ENCODE measurements at places on chromosomes 7 and 10.

DNA sequence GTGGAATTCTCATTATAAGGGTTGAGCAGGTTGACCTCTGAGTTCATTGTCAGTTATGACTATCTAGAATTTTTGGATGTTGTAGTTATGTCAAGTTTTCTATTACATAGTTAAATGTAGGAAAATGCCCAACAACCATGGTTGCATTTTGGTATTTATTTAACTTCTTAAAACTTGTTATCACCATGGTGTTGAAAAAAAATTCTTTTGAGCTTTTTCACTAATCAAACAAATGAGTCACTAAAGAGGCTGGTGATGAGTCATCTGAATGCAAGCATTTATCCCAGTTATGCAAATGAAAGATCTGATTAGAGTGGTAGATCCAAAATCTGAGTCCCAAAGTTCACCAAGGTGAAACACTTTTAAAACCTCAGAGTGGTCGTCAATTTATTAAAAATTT is 624.7 kb upstream of the IGFBP3 start:
- DNase-seq: no peak

GRCh38 chr10:106830471-106830870 is 334.0 kb downstream of the SORCS1 start:
- DNase-seq: no peak

DNA sequence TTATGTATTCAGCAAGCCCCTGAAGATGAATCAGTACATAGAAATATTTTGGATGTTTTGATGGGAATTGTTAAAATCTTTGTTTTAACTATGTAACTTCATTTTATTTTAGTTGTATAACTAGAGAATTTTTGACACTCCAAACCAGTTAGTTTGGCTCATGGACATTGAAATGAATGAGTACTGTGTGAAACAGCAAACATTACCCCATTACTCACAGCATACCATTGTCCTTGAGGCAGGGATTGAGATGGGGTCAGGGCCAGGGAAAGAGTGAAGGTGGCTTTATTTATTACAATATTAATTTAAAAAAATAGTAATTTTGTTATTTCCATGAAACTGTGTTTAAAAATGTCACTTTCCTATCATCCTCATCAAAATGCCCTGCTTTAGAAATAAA is 4.8 kb upstream of the BMPER start:
- DNase-seq: no peak

DNA sequence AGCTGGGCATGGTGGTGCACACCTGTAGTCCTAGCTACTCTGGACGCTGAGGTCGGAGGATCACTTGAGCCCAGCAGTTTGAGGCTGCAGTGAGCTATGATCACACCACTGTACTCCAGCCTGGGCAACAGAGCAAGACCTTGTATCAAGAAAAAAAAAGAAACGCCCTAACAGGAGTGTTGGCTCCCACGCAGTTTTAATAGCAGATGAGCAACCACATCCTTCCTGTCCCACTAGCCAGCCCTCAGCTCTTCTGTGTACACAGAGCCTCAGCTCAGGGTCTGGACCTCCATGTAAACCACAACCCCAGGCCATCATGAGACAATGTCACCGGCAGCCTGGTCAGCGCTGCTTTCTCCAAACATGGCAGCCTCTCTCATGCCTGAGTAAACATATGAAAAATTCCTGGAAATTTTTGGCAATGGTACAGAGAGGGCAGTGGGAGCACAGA is 108.2 kb downstream of the PIP4K2A start:
- DNase-seq: no peak

GRCh38 chr7:47478926-47479711 is 102.8 kb downstream of the TNS3 start:
- DNase-seq: no peak

DNA sequence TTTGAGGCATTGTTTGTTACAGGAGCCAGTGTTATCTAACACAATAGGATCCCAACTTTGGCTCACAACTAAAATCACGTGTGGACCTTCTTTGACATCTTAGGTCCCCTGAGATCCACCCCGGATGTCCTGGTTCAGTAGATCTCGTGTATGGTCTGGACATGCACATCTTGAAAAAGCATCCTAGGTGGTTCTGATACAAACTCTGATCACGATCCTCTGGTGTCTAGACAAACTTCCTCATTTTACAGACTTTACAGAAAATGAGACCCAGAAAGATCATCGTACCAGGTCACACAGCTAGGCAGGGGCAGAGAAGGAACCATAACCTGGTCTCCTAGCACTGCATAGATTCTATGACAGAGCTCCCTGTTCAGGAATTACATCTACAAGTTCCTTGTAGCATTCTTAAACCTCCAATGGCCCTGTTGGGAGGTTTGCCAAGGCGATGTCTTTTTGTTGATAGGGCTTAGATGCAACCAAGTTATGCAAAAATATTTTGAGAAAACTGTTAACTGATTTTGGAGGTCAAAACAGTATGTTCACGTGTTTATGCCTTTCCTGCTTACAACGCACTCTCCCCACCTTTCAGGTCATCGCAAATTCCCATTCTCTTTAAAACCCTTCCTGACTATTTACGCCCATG is 30.8 kb upstream of the CHST15 start:
- DNase-seq: no peak

GRCh38 chr10:115963848-115964247 is 309.2 kb downstream of the GFRA1 start:
- DNase-seq: no peak

DNA sequence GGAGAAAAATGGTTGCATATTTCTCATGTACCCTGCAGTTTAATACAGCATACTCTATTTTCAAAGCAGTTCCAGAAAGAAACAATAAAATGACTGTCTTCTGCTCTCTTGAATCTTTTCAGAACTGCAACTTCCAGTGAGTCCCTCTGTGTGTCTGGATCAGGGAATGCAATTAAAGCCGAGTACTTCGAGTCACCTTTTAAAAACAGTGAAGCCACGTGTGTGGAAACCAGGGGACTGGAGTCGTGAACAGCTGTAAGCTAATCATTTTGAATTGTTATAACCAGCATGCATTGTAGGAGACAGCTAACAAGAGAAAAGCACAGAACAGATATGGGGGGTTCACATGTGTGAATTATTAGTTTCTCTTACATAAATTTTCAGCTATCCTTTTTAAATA is 109.1 kb downstream of the CPED1 start:
- no peak for DNase-seq

DNA sequence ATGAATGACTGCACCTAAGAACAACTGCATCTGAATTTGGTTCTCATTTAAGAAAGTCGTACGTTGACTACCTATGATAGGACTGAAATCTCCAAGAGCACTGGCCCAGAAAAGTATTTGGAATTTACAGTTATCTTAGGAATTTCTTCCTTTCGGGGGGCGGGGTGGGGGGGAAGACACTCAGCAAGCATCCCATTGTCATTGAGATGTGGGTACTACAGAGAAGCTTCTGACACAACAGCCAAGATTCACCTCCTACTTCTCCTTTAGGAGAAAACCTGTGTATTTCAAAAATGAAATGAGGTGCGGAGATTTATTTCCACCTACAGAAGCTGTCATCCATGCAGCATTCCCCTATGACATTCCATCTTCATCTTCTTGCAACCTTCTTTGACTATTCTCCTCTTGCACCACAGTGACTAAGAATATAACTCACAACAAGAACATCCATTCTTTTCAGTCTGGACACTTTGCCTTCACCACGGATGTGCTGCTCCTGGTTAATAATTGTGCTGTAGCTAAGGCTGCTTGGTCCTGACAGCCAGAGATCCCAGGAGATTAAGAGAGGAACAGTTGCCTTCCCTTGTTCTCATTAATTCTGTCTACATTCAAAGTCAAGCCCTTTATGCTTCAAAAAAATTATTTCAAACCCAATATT is 98.4 kb upstream of the FRMD4A start:
- no peak for DNase-seq

GRCh38 chr10:70274643-70275042 is 9.2 kb downstream of the NPFFR1 start:
- DNase-seq: no peak

- no peak for DNase-seq
These were observed 222.4 kb upstream of the GNAI1 start for GRCh38 chr7:79912213-79912633.

DNA sequence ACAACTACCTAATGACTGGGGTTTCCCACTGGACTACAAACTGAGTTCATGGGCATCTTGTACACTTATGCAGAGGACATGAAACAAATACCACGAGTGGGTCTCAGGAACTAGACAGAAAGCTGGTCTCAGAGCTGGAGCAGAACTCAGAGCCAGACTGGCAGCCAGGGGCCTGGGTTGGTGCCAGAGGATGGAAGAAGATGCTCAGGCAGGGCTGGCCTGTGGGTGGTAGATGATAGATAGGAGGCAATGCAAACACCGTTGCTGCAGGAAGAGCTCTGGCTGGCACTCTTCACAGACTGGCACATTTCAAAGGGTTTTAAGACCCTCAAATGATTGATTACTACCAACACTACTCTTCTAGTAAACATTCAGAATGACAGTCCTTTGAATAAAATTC is 28.8 kb downstream of the ENO4 start:
- no peak for DNase-seq

GRCh38 chr7:23471106-23471859 is 992 bp upstream of the IGF2BP3 start:
- DNase-seq: no peak

DNA sequence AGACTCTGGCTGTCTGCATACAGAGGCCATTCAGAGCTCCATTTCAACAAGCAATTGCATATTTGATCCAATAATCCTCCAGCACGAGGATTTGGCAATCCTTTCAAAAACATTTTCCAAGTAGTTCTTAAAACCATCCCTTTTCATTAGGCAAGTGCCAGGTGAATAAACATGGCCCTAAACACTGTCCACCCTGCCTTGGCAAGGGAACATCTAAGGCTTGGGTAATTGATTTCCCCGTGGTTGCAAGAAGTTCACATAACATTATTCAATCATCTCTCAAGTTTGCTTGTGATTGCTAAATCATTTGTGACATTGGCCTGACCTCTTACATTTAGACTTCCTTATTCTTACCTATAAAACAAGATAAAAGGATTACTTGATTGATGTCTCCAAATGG is 175.2 kb downstream of the CTTNBP2 start:
- DNase-seq: no peak

GRCh38 chr7:22193450-22193983 is 163.4 kb downstream of the RAPGEF5 start:
- DNase-seq: no peak

DNA sequence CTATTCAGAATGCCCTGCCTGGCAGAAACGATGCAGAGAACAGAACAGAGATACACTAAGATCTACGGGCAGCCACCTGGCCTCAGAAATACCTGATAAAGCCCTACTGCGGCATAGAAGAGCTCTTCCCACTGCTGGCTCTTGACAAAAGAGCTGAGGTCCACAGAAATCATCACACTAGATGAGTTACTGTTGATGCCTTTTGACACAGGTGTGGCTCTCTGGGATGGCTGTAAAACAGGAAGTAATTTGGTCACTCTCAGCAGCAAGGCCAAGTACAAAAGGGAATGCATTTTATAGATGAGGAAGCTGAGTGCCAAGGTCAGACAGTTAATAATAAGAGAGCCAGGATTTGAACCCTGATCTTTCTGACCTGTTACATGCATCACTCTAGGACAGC is 35.0 kb upstream of the ACSL5 start:
- no peak for DNase-seq

DNA sequence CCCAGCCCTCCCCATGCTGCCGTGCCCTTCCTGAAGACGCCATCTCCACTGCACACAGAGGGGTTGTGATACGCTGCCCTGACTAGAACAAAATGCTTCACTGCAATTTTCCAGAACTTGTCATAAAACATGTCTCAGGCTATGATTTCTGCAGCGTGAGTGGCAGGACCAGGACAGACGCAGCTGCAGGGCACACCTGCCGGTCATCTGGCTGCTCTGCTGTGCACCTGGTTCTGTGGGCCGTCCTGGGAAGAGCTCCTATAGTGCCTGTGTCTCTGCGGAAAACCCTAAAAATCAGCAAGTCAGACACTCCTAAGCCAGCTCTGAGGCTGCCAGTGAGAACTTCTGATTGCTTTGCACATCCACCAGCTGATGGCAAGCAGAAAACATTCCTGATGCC is 39.7 kb upstream of the DIP2C start:
- DNase-seq: no peak

- no peak for DNase-seq
These were observed 109.9 kb downstream of the GLRX3 start for GRCh38 chr10:130246113-130246512.

GRCh38 chr7:137169282-137169698 is 174.2 kb downstream of the PTN start:
- no peak for DNase-seq

DNA sequence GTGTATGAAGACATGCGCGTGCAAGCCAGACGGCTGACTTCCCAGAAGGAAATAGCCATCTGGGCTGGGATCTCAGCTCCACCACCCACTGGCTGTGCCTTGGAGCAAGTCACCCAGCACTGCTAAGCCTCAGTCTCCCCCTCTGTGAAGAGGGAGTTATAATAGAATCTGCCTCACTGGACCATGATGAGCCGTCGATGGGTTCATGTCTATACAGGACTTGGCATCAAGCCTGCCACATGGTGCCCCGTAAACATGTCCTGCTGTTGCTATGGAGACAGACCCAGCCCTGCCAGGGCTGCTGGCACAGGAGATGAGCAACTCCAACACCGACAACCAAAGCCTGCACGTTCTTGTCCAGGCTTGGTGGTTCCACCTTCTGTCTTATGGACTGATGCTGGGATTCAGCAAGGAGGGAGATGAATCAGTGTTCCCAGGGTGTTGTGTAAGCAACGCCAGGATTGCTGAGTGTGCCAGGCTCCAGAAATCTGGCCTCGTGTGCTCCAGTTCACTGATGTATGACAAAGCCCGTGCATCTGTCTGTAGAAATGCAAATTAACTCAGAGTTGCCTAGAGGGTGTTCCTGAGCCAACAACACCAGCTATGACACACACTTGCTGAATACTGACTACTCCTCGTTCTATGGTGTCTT is 5.6 kb downstream of the GPR15LG start:
- no peak for DNase-seq

- DNase-seq: no peak
These were observed 95.7 kb downstream of the ELAPOR2 start for GRCh38 chr7:86963599-86964230.

DNA sequence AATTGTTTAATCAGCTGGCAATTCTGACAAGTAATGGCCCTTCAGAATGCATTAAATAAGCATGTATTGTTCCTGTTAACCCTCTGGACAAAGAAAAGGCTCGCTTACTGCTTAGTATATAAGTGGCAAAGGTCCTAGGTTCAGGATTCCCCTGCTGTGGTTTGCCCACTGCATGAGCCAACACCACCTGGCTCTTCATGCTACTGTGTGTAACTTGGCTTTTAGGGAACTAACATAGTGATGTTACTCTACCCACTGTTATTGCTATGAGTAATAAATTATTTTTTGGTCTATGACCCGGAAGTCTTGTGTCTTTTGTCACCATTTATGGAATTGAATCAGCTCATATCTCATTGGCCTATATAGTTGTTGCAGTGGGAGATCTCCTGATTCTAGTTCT is 791.7 kb upstream of the PHF14 start:
- DNase-seq: no peak

GRCh38 chr7:36563706-36564327 is 160.5 kb downstream of the AOAH start:
- no peak for DNase-seq

DNA sequence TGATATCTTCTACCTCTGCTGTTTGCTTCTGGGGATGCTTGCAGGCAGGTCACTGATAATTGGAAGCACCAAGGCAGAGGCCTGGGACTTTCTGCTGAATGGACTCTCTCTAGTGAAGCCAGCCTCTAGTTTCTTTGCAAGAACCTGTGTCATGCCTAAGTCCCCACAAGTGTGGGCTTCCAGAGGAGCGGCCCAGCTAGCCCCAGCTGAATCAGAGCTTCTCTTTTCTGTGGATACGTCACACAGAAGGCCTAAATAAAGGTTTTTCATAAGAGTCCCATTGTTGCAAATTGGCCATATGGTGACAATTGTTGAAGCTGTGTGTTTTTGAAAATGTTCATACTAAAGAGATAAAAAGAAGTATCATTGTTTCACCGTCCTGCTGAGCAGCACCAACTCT is 6.8 kb upstream of the OPALIN start:
- no peak for DNase-seq
